ENCODE measurements at places on chromosomes 13 and 19. TPM values are rescaled to one million over a fixed set of nuclear protein-coding genes. Genes with fewer than 3 reads are reported as not detected.

The SIGLEC9 gene
- not detected for total RNA-seq

The FBL gene
- total RNA-seq: 72.2 TPM

The CNFN gene
- total RNA-seq: not detected

The MYH14 gene
- not detected for total RNA-seq

The LGALS7 gene
- not detected for total RNA-seq

The NBEA gene
- 1.5 TPM for total RNA-seq

The SIGLECL1 gene
- not detected for total RNA-seq

The ELAVL3 gene
- total RNA-seq: not detected
